ENCODE measurements at places on chromosomes 4 and X.

DNA sequence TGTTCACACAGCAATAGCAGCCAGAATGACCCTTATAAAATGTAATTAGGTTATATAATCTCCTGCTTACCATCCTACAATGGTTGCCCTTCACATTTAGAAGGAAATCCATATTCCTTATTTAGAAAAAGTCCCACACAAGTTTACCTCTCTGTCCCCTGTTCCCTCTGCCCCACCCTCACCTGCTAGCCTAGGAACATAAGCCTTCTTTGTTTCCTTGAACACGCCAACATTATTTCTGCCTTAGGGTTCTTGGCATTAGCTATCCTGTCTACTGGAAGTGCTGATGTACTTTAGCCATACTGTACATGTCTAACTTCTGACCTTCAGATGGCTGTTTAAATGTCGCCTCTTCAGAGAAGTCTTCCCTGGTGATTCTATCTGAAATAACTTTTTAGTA, 28.4 kb upstream of the USP53 start:
- no peak for DNase-seq

DNA sequence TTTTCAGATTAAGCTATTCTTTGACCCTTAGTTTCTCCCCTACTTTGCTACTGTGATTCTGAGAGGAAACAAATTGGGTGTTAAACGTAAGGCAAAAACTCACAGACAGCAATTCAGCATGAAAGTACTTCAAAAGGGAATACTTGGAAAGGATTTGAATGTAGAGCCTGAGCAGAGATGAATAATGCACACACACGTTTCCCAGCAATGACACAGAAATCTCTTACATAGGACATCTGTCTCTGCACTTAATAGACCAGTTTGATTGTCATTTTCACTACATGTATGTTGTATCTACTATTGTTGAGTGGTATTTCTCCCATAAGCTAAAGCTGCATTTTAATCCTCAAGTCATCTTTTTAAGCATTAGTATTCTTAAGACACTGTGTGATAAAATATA, 166.1 kb upstream of the TEX13C start:
- no peak for DNase-seq

DNA sequence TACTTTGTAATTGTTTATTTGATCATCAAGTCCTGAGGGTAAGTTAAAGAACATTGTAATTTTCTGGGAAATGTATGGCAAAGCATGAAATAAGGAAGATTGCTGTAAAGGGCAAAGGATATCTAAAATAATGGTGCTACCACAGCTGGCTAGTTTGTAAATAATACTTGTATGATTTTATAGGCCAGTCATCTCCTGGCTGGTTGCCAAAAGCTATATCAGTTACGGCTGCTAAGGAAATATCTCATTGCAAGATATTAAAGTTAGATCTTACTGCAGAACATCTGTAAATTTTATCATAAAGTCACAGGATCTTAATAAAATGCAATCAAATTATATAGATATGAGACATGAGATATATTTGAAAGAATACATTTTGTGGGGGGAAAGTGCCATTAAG, 150.8 kb upstream of the CXCL13 start:
- DNase-seq, result no peak

GRCh38 chr4:5631352-5632065, 76.8 kb downstream of the EVC2 start:
- no peak for DNase-seq

- no peak for DNase-seq
Observed at GRCh38 chrX:110397904-110398303, 39.3 kb downstream of the RTL9 start.

DNA sequence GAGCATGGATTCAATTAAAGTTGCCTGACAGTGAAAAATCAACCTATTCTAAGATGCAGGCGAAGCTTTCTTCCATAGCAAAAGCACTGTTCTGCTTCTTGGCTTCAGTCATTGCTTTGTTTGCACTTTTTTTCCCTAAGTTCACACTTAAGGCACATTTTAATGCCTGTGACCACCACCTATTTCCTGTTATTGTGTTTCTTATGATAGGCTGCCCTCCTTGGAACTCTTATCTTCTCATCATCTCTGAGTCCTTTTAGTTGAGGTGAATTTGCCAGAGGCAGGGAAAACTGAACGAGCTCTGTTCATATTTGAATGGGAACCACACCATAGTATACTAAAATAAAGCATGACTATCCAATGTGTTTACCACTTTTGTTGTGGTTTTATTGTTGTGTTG, 119.8 kb downstream of the SPCS3 start:
- DNase-seq, result no peak

DNA sequence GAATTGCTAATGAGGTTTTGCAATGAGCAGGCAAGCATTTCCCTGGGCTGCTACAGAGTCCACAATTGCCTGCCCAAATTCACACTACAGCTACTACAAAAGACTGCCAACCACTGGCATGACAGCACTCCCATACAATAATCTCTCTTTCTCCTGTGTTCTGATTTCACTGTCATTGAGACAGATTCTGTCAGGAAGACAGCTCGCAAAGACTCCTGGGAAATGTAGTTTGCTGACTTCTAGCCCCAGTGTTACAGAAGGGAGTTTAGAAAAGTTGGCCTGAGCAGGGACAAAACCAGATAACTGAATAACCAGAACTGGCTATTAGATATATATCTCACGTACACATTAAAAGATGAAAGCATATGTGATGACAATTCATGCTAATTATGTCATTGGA, 1231.3 kb upstream of the PRKX start:
- no peak for DNase-seq

DNA sequence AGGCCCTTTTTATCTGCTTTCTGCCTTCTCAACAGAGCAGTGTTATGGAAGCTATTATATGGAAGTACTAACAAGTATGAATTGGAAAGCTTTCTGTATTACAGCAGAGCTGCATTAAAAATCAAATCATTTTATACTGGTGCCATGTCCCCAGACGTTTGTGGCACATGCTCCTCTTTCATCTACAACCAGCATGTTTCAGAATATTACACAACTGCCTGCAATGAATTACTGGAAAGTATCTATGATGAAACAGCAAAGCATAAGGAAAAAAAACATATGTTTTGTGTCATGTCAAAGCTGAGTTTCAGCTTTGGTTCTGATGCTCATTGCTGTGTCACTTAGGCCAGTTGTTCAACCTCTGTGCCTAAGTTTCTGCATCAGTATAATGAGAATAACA, 576.8 kb downstream of the GBA3 start:
- DNase-seq, result no peak

GRCh38 chr4:94934201-94934600, 176.4 kb downstream of the BMPR1B start:
- DNase-seq, result no peak

GRCh38 chr4:100960232-100960631, 387.1 kb downstream of the PPP3CA start:
- DNase-seq, result no peak

DNA sequence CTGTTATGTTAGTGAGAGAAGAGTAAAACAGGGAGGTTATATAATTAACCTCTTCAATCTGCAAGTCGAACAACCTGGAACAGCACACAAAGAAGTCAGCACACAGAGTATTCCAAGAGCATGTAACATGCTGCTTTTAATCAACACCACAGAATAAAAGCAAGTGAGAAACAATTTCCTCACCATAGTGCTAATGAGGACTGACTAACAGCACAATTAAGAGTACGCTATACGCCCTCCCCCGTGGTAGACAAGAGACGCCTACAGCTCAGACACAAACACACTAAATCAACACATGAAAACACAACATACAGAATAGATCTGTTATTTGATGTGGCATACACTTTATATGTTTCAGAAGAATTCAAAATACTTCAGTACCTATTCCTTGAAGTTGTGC, 103.0 kb downstream of the PPP3CA start:
- DNase-seq, result no peak

DNA sequence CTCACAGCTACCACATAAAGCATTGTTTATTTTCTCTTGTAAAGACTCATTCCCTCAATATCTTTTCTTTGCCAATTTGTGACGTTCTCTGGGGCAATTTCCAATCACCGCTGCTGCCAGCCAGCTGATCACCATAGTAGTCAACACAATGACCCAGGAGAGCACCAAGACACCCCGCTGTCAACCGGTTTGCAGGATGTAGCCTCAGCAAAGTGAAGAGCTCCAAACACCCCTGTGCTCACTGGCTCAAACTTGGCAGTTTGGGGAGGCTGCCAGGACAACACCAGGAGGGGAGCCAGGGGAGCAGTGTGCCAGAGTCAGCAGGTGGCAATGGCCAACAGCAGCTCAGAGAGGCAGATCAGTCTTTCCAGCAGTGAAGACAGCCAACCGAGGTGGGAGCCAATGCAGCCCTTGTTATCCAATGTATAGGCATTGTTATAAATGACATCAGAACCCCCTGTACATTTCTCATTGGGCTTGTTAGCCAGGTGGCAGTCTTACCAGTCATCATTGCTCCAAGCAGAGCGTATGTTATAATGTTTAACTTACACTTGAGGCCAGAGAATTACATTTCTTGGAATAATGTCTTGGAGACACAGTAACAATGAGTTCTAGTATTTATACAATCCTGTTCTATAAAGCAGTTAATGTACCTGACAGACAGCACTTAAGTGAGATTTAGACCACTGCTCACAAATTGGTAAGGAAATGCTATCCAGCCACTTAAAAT, 274.9 kb upstream of the GK2 start:
- no peak for DNase-seq

DNA sequence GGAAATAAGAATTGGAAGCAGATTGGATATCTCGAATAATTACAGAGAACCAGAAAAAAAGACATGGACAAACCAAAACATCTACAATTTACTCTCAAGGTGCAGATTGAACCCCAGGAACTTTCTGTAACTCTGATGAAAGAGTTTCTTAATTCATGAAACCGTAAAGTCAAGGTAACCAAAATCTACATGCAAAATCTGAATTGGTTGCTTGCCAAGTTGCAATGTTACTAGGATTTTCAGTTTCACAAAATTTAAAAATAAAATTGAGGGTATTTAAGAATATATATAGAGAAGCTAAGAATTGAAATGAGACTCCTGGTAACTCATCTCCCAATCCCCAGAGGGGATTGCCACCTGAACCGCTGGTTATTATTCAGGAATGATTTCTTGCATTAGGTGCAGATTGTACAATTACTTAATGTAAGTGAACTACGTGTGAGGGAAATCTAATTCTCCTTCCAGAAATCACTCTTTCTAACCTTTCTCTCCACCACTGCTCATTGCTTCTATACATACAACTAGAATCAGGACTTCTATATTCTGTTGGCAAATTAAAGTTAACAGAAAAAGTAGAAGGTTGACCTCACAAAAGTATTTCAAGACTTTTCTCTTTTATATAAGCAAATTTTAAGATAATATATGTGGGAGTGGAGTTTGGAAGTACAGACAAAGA, 221.5 kb upstream of the NDST4 start:
- DNase-seq, result no peak

- DNase-seq, result no peak
Observed at GRCh38 chr4:67273666-67274065, 271.6 kb downstream of the CENPC start.

DNA sequence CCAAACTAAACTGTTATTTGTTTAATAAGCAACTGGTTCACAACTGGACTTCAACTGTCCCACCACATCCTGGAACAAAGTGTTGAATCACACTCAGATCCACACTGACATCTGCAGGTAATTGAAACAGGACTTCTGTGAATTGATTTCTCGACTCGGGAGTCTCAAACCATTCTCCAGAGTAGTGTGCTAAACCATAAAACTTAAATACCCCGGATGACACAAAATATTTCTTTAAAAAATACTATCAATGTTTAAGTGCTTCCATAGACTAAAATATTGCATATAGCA, 95.4 kb upstream of the PLAC1 start:
- DNase-seq, result no peak

DNA sequence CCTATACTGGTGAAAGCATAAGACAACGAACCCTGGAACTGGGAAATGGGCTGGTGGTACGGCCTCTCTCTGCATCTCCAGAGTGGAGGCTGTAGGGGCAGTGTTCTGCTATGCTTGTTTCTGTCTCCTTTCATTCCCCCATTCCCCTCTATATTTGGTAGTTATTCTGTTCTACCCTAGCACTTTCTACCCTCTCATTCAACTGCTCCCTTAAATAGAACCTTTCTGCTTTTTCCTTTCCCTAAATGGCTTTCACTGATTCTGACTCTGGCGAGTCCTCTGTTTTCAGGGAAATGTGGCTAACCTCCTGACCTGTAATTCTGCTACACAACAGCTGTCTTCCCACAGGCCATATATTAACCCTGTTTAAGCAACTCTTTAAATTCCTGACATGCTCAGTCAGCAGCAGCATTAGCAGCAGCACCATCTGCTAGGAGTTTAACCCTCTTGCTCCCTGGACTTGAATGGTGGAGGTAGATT, 94.2 kb downstream of the CXCL13 start:
- DNase-seq, result no peak

DNA sequence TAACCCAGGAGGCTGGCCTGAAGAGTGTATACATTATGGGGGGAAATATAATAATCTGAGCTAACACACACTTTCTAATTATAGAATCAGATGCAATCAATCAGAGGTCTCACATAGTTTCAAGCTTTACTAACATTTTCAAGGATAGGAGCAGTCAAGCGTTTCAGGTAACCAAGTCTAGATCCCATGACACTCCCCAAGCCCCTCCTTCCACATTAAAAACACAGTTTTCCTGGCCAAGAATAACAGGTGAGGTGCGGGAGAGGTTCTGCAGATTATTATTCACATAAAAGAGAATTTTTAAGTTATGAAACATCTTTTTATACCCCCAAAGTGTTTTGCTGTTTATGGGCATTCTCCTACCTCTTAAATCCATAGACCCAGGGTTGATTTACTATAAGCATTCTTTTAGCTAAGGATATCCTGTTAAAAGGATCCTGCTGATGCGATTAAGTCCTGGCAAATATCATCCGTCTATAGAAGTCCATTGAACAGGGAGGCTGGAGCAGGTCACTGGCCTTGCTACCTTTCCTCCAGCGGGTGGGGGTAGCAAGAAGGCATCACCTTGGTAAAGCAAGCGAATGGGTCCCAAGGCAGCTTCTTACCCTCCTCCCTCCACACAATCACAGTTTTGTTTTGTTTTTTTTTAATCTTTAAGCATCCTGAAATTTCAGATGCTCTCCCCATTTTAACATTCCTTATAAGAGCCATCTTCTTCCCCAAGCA, 104.7 kb upstream of the GPM6A start:
- DNase-seq, result no peak

- DNase-seq, result no peak
Observed at GRCh38 chr4:158015241-158015640, 157.6 kb downstream of the GASK1B start.

DNA sequence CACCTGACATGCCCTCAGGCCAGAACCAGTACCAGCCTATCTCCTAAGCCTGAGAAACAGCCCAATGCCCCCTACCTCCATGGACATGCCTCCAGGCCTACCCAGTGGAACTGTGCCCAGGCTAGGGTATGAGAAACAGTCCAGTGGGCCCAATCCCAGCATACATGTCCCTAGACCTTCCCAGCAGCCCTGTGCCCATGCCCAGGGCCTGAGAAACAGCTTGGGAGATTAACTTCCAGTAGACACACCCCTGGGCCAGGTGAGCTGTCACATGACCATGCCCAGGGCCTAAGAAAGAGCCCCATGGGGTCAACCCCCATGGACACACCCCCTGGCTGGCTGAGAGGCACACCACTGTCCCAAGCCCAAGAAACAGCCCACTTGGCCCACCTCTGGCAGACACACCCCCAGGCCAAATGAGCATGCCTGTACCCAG, 78.8 kb downstream of the CBR4 start:
- DNase-seq, result no peak
